ENCODE measurements at places on chromosomes 11 and 22.

GRCh38 chr11:58776891-58777710, 45.4 kb upstream of the GLYAT start:
- DNase-seq = no peak

- peak; percentile 89 for DNase-seq
Measured at GRCh38 chr11:128208329-128209137, 378.8 kb downstream of the ETS1 start.

- DNase-seq = no peak
Measured at GRCh38 chr11:116729501-116730240, 43.1 kb downstream of the BUD13 start.

GRCh38 chr11:43515090-43515489, 156.4 kb downstream of the TTC17 start:
- no peak for DNase-seq

- no peak for DNase-seq
Measured at GRCh38 chr11:92967867-92968266, 1.6 kb upstream of the MTNR1B start.

GRCh38 chr22:25942856-25943411, 200.9 kb downstream of the MYO18B start:
- no peak for DNase-seq

GRCh38 chr11:66118847-66119246, 48.8 kb downstream of the PACS1 start:
- DNase-seq = no peak

DNA sequence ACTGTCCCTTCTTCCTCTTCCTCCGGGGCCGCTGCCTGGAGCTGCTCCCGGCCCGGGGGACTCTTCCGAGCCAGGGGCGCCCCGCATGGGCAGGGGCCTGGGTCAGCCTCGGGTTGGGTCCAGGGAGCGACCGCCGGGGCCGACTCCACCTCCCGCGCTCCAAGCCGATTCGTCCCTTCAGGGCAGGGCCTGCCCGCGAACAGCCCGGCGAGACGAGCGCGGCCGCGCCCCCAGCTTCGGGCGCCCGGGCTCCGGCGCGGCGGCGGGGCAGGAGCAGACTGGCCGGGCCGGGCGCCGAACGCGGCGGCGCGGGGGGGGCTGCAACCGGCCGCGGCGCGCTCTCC, at the start of gene LARGE1:
LARGE1 (minus strand) TSS at position 280 of the 344 bp plus-strand sequence.
- DNase-seq = no peak

DNA sequence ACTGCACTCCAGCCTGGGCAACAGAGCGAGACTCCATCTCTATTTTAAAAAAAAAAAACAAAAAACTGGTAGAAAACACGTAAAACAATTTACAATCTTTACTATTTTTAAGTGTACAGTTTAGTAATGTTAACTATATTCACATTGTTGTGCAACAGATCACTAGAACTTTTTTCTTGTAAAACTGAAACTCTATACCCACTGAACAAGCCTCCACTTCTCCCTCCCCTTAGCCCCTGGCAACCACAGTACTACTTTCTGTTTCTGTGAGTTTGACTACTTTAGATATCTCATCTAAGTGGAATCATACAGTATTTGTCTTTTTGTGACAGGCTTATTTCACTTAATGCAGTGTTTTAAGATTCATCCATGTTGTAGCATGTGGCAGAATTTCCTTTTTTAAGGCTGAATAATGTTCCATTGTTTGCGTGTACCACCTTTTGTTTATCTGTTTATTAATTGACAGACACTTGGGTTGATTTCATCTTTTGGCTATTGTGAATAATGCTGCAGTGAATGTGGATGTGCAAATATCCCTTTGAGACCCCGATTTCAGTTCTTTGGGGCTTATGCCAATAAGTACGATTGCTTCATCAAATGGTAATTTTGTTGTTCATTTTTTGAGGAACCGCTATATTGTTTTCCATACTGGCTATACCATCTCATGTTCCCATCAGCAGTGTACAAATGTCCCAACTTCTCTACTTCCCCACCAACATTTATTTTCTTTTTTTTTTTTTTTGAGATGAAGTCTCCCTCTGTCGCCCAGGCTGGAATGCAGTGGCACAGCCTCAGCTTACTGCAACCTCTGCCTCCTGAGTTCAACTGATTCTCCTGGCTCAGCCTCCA, 11.0 kb downstream of the DDB2 start:
- no peak for DNase-seq
